T-helper 9 cell (primary cell): ENCODE measurements at places on chromosomes 1 and 21.
A peak's percentile ranks its signal among the peaks of the same experiment; 100 is the strongest.

DNA sequence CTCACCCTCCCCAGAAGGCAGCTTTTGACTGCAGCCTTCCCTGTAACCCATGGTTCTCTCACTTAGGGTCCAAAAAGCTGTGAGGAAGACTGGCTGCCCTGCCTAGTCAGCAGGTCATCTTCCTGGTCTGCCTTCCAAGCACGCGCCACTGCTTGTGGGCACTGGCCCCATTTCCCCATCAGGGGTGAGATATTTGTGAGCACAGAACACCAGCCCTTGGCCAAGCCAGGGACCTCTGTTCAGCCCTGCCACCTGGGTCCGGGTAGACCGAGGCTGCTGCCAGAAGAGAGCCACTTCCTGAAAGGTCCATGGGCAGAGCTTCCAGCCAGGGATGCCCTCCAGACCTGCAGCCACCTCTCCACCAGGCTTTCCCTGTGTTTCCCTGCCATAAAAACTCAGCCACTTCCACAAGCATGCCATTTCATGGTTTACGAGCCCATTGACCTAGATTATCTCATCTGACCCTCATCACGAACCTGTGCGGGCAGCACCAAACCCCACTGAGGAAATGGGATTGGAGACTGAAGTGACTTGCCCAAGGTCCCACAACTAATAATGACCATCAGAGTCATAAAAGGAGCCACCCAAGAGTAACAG is 40.5 kb downstream of the GLIS1 start:
- DNase-seq = no peak

- no peak for DNase-seq
Observed at GRCh38 chr1:158951956-158952355, 20.6 kb downstream of the PYHIN1 start.

DNA sequence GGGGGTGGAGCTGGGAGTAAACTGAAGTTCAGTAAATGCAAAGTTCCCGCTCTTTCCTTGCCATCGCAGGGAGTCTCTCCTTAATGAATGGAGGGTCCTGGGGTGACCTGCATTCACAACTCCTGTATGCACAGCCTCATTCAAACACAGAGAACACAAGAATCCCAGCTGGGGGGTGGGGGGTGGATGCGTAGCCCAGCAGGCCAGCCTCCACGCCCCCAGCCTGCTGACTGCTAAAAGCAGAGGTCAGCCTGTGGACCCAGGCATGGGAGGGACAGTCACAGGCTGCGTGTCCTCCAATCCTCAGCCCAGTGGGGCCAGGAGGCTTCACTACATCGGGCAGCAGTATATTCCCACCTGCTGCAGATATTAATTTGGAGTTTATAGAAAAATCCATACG is 263.1 kb downstream of the GRIK3 start:
- DNase-seq = no peak

DNA sequence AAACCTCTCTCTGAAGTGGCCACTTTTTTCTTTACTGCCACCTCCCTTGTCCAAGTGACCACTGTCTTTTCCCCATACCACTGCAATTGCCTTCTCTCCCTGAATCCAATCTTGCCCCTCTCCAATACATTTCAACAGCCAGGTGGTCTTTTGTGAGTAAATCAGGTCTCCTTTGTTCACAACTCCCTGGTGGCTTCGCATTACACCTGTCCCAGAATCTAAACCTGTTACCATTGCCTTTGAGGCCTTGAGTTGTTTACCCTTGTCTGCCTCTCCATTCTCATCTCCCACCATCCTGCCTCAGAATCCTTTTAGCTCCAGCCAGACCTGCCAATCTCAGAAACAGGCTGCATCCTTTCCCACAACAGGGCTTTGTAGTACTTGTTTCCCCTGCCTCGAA is 21.8 kb upstream of the DYNLT5 start:
- no peak for DNase-seq

DNA sequence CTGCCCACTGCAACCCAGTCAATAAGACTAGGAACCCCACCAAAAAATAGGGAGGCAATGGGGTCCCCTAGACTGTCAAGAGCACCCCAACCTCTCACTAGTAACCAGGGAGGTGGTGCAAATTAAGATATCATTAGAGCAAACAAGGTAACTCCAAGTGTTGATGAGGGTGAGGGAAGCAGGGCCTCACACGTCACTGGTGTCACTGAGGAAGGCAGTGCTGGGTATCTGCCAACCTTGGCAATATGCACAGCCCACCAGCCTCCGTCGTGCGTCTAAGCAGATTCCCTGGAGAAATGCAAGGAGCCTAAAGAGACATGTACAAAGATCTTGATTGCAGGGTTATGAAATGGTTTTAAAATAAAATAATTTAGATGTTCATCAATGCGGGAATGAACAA is 3.8 kb downstream of the UBASH3A start:
- DNase-seq = no peak

- DNase-seq = no peak
Observed at GRCh38 chr21:36602735-36603134, 96.2 kb upstream of the SIM2 start.

GRCh38 chr21:39176271-39176709 is 7.0 kb downstream of the PSMG1 start:
- DNase-seq = no peak

GRCh38 chr21:28418726-28419514 is 573.8 kb downstream of the LTN1 start:
- DNase-seq = no peak

DNA sequence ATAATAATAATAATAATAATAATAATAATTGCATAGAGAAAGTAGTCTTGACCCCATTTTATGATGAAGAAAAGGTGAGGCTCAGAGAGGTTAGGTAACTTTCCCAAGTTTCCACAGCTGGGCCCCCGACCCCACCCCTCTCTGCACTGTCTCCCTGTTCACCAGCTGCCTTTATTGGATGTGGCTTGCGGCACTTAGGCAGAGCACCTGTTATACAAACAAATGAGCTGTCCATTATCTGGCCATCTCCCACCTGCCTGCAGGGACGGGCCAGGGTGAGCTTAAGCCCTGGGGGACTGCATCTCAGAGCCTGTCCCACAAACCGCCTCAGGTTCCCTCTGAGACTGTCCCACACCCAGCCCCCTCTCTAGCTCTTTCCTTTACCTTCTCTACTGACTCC is 10.1 kb upstream of the EFNA1 start:
- no peak for DNase-seq

- no peak for DNase-seq
Observed at GRCh38 chr1:186486061-186486460, 25.1 kb upstream of the PDC start.

- no peak for DNase-seq
Observed at GRCh38 chr1:55012661-55013060, 13.9 kb downstream of the BSND start.

- no peak for DNase-seq
Observed at GRCh38 chr1:73042403-73042802, 760.1 kb upstream of the NEGR1 start.

- no peak for DNase-seq
Observed at GRCh38 chr1:226660410-226661182, 78.5 kb downstream of the ITPKB start.

DNA sequence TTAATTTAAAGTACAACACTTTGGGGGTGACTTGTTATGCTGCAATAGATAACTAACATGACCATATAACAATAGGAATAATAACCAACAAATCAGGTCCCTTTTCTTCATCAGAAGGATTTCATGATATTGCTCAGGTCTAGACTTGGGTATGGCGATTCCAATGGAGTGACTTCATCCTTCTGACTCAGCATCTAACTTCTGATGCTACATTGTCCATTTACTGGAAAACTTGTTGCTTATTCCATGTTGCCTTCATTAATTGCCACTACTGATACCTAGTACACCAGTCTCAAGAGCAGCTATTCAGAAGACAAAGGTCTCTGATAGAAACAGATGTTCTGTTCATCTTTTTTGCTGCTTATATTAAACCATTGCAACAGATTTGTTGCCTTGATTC is 324.3 kb downstream of the TGFB2 start:
- no peak for DNase-seq

DNA sequence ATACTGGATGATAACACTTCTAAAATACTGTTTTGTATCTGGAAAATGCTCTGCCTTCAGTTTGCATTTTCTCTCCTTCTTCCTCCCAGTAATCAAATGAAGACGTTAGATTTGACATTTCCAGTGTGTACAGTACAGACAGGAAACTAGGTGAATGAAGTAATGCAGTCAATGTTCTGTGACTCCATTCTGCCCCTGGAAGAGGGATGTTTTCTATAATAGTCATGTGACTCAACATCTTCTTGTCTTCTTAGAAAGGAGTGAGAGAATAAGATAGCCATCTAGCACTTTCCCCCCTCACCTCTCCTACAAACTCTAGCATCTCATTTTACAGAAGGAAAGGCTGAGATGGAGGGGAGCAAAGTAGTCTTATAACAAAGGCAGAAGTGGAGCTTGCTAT is 77.6 kb downstream of the DDR2 start:
- DNase-seq = no peak

DNA sequence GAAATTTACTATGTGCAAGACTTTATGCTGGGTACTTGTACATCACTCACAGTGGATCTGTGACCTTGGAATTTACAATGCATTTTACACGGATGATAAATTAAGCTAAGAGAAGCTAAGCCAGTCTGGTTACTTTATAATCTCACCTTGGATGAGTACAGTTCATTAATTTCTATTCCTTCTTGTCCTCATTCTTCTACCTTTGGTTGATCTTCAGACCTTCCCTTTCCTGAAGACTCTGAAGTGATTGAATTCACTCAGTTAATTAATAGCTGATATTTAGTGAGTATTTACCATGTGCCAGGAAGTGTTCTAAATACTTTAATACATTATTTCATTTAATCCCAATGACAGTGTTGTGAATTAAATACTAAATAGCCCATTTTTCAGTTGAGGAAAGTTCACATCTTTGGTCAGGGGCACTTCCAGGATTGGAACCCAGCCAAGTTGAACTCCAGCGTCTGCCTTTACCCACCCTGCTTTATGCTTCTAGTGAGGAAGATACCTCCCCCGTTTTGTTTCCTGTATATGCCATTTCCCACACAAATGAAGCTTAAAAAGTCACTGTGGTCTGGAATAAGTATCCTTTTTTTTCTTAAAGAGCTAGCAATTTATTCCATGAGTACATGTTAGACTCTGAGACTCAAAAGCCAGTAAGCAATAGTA is 146.6 kb downstream of the TLR5 start:
- no peak for DNase-seq

DNA sequence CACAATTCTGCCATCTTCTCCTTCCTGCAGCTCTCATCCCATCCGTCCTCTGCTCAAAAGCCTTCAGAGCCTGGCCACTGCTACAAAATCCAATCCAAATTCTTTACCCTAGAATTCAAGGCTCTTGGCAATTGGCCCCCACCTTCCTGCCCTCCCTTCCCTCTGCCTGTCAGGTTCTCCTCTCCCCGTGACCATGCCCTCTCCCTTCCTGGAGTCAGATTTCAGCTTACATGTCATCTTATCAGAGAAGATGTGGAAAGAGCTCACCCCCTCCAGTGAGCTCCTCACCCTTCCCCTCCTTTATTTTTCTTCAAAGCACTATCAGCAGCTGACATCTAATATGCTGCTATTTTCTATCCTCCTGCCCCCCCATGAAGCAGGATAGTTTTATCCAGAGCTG is 86.9 kb downstream of the GRIK3 start:
- no peak for DNase-seq

DNA sequence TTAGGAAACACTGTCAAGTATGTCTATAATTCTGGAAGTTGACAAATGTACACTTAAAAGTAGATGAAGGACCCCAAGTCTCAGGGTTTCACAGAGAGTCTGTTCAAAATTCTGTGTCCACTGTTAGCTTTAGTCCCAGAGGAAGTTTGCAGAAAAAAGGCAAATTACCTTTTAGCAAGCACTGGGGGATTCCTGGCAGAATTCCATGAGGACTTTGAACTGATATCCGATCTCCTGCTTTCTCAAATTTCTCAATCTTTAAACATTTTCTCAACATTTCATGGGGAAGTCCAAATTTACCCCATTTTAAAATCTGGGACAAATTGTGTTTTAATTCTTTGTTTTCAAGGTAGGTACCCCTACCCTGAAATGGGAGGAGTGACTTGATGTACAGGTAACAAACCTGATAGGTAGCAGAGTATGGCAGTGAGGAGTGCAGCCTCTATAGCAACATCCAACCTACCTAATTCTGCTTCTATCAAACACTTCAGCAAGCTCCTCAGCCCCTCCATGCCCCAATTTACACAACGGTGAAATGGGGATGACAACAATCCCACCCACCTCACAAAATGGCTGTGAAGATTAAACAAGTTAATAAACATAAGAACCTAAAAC is 344.9 kb downstream of the OMA1 start:
- no peak for DNase-seq

GRCh38 chr1:160154790-160155189 is 3.4 kb downstream of the ATP1A4 start:
- DNase-seq = no peak

DNA sequence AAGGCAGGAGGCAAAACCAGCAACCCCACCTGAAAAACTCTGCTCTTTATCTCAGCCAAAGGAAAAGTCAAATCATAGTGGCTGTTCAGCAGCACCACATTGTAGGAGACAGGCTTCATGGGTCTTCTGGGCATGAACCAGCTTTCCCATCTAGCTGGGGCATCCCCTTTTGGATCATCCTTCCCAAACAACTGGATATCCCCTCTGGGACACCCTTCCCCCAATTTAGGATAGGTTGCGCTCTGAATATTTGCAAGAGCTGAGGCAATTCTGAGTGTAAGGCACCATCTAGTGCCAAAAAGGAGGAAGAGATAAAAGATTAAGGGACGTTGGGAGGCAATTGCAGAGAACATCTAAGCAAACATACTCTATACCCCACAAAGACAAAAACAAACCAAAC is 295.8 kb downstream of the MATN1 start:
- DNase-seq = no peak

GRCh38 chr1:221781102-221781755 is 39.3 kb upstream of the DUSP10 start:
- no peak for DNase-seq

DNA sequence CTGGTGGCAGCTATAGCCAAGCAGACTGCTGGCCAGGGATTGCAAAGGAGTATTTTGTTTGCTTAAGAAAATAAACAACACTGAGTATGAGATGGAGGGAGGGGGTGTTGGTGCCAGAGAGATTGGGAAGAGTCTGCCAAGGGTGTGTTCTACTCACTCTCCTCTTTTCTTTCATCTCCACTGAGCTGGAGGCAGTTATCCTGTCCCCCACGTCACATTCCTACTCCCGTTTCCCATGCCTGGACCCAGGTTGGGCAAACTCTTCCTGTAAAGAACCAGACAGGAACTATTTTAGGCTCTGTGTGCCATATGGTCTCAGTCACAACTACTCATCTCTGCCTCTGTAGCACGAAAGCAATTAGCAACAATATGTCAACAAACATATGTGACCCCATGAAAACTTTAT is 1.4 kb upstream of the IL24 start:
- no peak for DNase-seq

GRCh38 chr1:204377800-204378668 is 18.3 kb upstream of the PLEKHA6 start:
- DNase-seq = peak; percentile 37

GRCh38 chr1:201139756-201140155 is 12.8 kb upstream of the ASCL5 start:
- DNase-seq = no peak

- no peak for DNase-seq
Observed at GRCh38 chr1:180192172-180192571, 37.5 kb downstream of the QSOX1 start.
